Stimulated activated CD4-positive, alpha-beta T cell treated with anti-CD3 and anti-CD28 coated beads, Interleukin-15, amount 100 ng/mL, for 48 hours (primary cell): ENCODE measurements at places on chromosomes 13 and 19.

DNA sequence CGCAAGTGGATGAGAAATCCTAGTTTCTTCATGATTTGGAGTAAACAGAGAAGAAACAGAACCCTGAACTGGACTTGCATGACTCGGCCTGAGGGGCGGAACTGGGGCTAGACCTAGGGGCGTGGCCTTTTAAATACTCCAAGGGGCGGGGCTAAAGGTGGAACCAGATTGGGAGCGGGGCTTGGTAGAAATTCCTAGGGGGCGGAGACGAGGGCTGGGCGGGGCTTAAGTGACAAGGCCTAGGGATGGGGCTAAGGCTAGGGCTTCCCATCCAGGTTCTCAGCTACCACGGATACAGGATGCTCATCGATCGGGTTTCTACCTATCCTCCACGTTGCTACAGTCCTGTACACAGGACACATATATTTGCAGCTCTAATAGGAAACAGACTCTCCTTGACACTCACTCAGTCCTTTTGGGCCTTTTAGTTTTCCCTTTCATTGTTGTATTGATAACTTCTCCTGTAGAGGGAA is 372 bp upstream of the ZNF699 start:
- peak; percentile 80 for DNase-seq

- DNase-seq, result no peak
Measured at GRCh38 chr13:48559638-48560320, 26.9 kb upstream of the RCBTB2 start.

- DNase-seq, result no peak
Measured at GRCh38 chr13:23608138-23608537, 37.9 kb downstream of the TNFRSF19 start.

DNA sequence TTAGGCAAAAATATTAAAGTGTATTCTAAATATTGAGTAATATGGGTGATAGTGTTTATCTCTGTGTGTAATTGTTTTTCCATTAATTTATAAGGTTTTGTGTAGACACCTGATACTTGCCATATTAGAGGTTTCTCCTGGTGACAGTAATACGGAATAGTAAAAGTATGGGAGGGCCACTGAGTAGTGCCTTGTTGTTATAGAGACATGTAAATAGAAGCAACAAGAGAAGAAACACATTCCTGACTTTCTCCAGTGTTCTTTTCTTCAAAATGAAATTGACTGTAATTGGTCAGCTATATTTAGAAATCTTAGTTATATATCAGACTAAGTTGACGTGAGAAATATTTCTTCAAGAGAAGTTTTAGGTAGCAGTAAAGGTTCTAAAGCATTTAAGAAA is 18.5 kb downstream of the RNASEH2B start:
- no peak for DNase-seq

DNA sequence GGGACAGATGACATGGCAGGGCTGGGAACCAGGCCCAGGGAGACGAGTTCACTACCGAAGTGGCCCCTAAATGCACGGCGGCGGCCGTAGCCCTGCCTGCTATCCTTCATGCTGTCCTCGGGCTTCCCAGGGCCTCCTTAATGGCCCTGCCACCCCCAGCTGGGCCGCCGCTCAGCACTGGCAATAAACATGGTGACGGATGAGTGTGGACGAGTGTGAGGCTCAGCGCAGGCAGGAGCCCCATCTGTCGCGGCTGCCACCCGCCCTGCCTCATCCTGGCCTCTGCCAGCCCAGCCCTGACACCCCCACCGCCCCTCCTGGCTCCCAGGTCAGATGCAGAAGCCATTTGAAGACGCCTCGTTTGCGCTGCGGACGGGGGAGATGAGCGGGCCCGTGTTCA is 13.6 kb downstream of the PIN1 start:
- DNase-seq, result no peak

DNA sequence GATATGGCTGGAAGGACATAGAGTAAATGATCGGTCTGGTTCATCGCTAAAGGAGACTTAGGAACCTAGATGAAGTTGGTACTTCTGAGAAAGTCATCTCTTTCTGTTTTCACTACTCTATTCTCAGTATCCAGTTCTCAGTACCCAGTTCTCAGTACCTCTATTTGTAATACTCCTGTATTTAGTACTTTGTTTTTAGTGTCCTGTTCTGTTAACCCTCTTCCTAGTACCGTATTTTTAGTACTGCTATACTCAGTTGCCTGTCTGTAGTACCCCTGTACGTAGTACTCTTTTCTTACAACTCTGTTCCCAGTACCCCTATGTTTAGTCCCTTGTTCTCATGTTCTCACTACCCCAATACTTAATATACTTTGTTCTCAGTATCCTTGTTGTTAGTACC is 1.2 kb downstream of the RFXAP start:
- DNase-seq, result no peak
